ENCODE measurements at places on chromosomes 6 and 20.

DNA sequence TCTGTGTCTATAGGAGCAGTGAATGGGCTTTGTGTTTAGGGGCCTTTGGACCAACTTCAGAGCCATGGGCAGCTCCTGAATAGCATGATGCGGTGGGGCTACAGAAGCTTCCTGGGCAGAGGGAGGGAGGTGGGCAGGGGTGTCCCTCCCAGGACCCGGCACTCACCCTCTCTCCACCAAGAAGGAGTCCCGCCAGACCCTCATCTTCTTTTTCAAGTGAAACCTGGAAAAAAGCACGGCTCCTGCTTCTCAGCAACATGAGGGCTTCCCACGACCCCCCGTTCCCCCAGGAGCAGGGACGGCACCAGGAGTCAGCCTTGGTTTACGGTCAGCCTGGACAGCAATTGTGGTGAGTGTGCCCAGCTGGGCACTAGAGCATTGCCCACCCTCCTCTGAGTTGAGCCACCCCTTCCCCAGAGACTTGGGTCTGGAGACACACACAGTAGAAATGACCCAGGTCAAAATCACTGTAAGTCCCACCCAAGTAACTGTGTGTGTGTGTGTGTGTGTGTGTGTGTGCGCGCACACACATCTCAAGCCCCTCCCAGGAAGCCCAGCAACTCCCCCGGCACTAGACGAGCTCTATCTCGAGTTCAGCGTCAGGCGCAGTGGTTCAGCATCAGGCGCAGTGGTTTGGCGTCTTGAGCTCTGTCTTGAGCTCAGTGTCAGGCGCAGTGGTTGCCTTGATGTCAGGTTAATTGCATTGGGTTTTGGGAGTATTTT lies 108.2 kb downstream of the SULF2 start:
- no peak for DNase-seq

- DNase-seq: no peak
Measured at GRCh38 chr20:64188682-64189529, 24.7 kb downstream of the MYT1 start.

DNA sequence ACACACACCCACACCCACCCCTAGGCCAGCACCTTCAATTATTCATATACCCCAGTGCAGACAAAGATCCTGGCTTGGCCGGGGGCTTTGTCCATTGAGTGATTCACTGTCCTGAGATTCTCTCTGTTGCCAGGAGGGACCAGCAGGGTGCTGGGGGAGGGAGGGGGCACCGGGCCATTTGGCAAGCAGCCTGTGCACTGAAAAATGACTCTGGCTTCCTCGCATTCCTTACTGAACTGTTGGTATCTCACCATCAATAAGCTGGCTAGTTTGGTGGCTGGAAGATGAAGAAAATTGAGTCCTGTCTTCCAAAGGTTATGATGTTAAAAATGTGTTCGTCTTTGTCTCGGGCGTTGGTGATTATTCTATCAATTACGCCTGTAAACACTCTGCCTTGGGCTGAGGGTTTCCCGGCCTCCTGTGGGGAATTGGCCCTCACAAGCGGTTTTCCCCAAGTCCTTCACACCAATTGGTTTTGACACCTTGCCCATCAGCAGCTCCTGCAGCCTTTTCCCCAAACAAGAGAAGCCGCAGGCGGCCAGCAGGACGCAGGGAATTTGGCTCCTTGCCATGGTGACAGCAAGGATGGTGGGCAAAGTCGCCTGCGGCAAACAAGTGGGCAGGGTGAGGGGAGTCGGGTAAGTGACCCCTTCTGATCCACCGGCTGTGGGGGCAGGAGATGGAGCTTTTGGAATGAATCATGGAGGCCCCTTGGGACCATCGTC lies 4.9 kb downstream of the VSTM2L start:
- no peak for DNase-seq

DNA sequence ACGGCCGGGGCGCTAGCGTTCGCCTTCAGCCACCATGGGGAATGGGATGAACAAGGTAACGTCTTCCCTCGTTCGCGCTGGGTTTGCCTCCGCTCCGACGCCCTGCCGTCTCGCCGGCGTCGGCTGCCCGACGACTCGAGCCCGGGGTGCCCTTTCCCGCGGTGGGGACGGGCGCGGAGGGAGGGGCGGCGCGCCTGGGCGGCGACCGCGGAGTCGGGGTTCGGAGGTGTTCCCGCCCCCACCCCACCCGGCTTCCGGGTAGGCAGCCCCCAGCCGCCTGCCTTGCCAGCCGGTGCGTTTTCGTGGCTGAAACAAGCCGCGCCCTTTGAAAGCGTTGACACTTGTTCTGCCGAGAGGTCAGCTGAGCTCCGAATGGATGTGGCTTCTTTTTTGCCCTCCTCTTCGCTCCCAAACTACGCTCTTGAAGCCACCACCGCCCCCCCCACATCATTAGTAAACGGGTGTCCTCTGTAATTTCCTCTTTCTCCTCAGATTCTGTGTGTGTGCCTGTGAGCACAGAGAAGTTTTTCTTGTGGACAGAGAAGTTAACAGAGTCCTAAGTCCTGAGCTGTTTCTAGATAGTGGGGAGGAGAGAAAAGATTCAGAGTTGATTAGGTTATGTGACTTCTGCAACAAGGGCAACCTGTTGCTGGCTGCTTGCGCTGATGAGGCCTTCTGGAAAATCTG lies 362 bp downstream of the DUSP22 start:
- peak; percentile 65 for DNase-seq

DNA sequence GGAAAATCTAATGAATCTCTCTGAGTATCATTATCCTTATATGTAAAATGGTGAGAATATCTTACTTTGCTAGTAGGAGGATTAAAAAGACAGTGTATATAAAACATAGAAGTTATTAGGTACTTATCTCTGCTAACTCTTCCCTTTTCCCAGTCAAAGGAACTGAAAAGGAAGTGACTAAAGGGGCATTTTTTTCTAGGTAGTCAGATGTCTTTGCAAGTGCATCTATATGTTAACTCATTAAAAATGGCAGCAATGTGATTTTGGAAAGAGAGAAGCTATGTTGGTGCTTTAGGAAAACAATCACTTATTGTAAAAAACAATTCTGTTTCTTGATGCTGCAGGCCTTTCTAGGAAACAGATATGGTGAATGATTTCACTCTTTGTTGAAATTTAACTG lies 180.9 kb downstream of the SAMD5 start:
- DNase-seq: no peak

DNA sequence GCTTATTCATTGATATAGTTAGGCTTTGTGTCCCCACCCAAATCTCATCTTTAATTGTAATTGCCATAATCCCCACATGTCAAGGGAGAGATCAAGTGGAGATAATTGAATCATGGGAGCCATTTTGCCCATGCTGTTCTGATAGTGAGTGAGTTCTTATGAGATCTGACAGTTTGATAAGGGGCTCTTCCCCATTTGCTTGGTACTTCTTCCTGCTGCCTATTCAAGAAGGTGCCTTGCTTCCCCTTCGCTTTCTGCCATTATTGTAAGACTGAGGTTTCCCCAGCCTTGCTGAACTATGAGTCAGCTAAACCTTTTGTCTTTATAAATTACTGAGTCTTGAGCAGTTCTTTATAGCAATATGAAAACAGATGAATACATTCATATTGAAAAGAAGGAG lies 45.6 kb downstream of the CENPW start:
- no peak for DNase-seq

DNA sequence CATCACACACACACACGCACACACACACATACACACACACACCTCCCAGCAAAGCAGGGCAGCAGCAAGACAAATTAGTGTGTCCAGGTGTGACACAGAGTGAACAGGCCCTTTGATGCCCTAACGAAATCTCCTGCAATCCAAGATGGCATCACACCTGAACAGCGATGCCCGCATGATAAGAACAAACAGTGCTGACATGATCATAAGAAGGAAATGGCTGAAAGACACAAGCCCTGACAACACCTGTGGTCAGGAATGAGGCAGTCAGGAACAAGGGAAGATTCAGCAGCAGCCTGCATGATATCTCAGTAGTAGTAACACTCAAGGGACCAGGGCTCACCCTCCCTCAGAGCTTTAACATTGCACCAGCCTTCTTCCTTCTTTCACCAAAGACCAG lies 156.9 kb downstream of the FAXC start:
- no peak for DNase-seq

DNA sequence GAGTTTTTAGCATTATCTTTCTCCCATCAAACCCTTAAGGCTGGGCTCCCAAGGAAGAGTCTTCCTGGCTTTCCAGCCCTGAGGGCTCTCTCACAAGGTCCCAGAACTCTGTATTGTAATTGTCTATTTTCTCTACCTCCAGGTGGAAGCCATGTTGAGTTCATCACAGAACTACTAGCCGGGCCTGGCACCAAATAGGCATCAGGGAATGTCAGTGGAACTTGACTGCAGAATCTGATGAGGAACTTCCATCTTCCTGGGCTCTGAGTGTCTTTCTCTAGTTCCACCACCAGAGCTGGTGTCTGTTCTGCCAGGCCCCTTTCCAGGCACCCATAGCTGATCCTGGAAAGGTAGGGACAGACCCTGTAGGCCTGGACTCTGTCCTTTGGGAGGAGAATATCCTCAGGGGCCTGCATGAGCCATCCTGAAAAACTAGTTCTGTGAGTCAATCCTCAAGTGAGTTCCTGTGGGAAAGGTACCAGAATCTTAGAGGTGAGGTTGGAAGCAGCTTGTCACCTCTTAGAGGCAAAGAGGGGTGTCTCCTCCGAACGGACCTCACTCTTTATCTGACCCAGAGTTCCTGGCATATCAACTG lies 11.1 kb upstream of the TOP1 start:
- DNase-seq: no peak

DNA sequence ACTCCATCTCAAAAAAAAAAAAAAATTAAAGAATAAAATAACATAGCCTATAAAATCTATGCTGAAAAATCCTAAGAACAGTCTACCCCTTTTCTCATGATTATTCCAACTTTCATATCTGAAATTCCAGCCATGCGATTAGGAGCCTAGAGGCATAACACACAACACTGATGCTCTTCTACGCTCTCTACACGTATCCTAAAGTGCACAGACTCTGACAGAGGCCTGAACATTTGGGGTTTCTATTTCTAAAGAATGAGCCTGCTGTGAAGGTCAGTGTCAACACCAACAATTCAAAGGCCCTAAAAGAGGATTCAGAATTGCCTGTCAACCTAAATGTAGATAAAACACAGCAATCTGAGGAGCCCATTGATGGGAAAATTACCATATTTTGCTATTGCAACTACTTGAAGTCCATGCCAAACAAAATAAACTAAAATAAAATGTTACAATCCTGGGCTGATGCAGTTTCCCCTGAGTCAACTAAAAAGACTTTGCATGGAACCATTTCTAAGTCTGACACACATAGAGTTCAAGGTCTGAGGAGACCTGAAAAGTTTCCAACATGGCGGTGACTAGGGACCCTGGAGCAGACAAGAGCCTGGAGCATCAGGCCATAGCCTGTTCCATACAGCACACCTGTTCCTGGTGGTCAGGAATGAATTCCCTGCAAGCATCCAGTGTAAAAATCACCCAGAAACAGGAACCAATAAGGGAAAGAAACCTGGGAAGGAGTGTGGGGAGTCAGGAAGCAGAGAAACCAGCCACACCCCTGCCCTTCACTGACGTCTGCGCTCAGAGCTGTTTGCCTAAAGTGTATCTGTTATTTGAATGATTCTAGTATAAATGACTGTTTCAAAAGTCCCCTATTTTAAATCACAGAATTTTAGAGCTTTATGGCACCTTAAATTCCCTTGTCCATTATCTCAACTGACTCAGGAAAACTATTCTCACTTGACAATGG lies 11.8 kb downstream of the NINL start:
- no peak for DNase-seq

- no peak for DNase-seq
Measured at GRCh38 chr20:53202777-53203176, 230.6 kb downstream of the TSHZ2 start.

DNA sequence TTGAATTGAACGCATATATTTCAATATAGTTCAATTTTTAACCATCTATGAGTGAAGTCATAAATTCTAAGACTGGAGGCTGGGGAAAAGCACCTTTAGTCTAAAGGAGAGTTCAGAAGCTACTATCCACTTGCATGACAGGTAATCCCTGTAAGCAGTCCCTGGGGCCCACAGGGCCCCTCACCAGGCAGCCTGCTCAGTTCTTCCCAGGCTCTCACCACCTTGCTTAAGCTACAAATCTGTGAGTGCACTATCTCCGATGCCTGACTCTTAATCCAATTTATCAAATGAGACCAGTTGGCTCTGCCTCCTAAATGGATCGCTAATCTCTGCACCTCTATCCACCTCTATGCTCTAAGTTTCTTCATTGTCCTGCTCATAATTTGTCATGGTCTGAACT lies 413.8 kb downstream of the PTPRT start:
- no peak for DNase-seq

- no peak for DNase-seq
Measured at GRCh38 chr6:169805242-169805838, 53.9 kb downstream of the ERMARD start.

DNA sequence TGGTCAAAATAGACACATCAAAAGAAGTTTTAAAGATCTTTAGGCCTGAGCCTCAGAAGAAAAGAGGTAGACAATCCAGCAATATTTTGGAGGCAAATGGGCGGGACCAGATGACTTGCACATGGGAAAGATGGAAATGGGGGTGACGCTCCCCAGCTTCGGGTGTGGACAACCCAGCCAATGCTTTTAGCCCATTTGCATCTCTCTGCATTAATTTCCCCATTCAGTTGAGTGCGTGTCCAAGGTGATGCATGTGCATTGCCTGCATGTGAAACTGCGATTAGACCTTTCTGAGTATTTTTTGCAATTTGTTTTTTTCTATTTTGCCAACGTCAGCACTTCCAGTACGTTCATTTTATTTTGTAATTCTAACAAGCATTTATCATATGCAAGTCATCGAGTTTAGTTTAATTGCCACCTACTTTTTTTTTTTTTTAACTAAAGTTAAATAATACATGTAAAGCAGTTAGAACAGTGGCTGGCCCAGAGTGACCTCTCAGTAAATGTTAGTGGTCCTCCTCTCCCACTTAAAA lies 24.2 kb downstream of the PDRG1 start:
- DNase-seq: no peak

Data from activated CD8-positive, alpha-beta memory T cell treated with anti-CD3 and anti-CD28 coated beads for 1 hour (primary cell).